ENCODE measurements at places on chromosomes 7 and 10.

- no peak for DNase-seq
Observed at GRCh38 chr7:51545131-51545530, 228.5 kb upstream of the COBL start.

- DNase-seq, result no peak
Observed at GRCh38 chr7:157574914-157575586, 238.2 kb downstream of the DNAJB6 start.

DNA sequence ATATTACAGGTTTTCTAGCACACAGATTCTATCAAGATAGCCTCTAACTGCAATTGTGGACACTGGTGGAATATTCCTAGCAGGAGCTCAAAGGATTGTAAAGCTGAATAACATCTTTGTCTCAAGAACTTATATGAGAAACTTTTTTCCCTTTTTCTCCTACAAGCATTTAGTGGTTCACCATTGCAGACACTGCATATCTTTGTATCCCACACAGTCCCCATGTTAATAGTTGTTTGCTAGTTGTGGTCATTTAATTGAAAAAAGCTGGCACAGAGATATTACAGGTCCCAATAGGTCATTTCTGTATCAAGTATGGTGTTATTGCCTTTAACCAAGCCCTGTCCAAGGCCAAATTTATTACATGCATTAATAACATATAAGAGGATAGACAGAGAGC, 226.2 kb upstream of the TCF7L2 start:
- no peak for DNase-seq

GRCh38 chr7:44415510-44415909, 74.9 kb downstream of the NUDCD3 start:
- DNase-seq, result no peak

DNA sequence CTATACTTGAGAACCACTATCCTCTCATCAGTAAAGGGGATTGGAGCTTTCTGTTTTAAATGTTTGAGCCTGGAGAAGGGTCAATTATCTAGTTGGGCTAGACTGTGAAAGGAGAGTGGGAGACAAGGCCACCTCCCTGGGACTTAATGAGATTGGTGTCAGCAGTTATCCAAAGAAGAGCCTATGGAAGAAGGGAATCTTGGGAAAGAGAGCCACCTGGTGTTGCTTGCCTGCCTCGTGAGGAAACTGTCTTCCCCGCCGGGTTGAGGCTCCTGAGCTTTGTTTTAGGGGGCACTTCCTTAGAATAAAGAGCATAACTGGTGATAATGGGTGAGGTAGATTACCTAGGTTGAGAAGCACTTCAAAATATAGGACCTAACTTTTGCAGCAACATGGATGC, 32.0 kb upstream of the ABCB4 start:
- no peak for DNase-seq

- DNase-seq, result no peak
Observed at GRCh38 chr7:151125846-151126481, 39.7 kb downstream of the AGAP3 start.

- DNase-seq, result no peak
Observed at GRCh38 chr10:97575127-97575668, 2.6 kb downstream of the ANKRD2 start.

GRCh38 chr7:24255139-24255538, 28.9 kb upstream of the NPY start:
- no peak for DNase-seq

GRCh38 chr10:7397049-7398035, 13.5 kb downstream of the SFMBT2 start:
- DNase-seq, result no peak

- DNase-seq, result no peak
Observed at GRCh38 chr7:87316097-87316700, 29.3 kb upstream of the CROT start.

DNA sequence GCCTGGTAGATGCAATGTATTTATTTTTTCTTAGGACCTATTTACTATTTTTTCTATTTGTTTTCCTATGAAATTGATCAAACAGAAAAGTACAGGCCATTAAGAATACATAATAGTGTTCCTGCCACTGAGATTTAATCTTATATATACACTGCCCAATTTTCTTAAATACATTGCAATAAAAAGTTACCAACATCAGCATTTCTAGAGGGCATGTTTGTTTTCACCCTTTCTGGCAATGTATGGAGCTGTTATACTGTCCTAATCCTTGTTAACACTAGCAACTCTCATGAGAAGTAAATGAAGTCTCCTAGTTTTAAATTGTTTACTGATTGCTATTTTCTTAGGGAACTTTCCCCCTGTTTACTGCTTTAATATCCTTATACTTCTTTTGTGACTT, 359.1 kb upstream of the SEMA3A start:
- no peak for DNase-seq

DNA sequence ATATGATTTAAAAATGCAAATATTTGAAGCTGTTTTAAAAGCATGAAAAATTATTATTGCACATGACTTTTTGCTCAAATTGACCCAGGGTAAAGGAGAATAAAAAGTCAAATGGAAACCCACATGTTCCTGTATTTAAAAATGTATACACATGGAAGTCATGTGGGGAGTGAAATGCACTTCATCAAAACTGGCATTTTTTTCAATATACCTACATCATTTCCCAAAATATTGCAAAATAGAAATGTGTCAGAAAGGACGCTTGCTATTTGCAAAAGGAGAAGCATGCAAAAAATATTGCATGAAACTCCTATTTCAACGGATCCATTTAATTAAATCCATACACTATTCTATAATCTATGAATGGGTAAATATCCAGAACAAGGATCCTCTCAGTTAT, 117.0 kb downstream of the POU6F2 start:
- DNase-seq, result no peak

DNA sequence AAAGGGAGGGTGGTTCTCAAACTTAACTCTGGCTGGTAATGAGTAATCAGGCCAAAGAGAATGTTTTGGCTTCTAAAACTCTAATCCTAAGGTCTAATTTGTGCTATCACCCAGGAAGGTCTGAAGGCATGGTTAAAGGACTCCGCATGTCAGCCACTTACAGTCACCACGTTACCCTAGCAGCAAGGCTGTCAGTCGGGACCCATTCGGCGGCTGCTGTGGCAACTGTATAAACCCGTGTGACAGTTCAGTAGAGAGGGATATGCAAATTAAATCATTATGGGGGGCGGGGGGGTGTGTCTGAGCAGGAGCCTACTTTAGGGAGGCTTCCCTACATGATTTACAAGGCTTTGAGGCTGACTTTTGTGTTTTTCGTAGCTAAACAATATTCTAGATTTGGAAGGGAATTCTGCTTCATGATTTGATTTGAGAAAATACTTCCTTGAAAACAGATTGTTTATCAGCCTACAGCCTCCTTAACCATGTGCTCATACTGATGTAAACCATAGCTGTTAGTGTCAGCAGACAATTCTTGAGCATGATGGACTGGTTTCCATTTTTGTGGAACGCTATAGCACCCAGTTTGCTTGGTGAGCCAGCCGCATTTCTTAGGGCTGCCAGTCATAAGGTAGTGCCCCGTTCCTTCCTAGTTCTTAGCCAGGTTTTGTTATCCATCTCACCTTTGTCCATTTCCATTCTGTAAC, 284.4 kb downstream of the USP6NL start:
- no peak for DNase-seq

DNA sequence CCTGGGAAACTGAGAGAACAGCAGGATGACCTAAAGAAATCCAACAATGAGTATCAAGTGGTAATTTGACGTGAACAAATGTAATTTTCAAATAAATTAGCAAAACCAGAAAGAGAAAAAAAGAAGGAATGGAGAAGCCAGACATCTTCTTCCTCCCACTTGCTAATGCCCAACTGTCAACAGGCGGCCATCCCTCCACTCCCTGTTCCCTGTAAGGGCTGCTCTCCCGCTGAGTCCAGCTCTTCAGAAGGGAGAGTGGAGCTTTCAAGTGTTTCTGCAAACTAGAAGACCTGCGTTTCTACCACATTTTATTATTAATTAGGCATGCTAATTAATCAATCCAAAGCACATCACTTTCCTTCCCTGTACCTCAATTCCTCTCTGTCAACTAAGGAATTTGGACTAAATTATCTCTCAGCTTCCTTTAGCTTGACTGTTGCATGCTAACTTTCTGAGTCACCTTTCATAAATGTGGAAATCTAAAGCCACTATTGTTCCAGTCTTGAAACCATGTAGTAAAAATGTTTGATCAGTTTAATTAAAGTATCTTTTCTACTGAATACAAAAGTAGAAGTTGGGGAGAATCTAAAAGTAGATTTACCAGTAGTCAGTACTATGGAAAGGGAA, 48.4 kb upstream of the CUL1 start:
- no peak for DNase-seq

GRCh38 chr10:63348245-63348850, 117.4 kb downstream of the JMJD1C start:
- no peak for DNase-seq

- DNase-seq, result no peak
Observed at GRCh38 chr10:7988989-7989388, 65.5 kb upstream of the GATA3 start.

Measured in activated T-helper 1 cell treated with Interleukin-2 at 50 U/mL for 16 hours (primary cell).